A549 treated with Hydrocortisone at 1 μM for 4 hours (cell line): ENCODE measurements at places on chromosomes 1 and 21. TPM values are rescaled to one million over a fixed set of nuclear protein-coding genes. Genes with fewer than 3 reads are reported as not detected.

Gene GFI1
- 0.10 to 0.40 TPM (median 0.20 TPM) in 5 replicates for total RNA-seq

Gene DYNLT5
- total RNA-seq = not detected in 5 replicates

Gene CEP85
- 11.1 to 13.8 TPM (median 12.3 TPM) in 5 replicates for total RNA-seq

Gene GUK1
- 120 to 151 TPM (median 148 TPM) in 5 replicates for total RNA-seq

Gene OR2T29
- not detected in 5 replicates for total RNA-seq

Gene F5
- 0.06 to 0.23 TPM (median 0.14 TPM) in 5 replicates for total RNA-seq

Gene SLC26A9
- total RNA-seq = 0.06 to 0.15 TPM (median 0.10 TPM) in 5 replicates

Gene HCRTR1
- total RNA-seq = not detected in 5 replicates

Gene PLA2G5
- not detected in 5 replicates for total RNA-seq

Gene MEX3A
- total RNA-seq = 1.2 to 2.4 TPM (median 2.2 TPM) in 5 replicates

Gene INAVA
- 39.8 to 52.8 TPM (median 45.0 TPM) in 5 replicates for total RNA-seq

Gene NPHS2
- not detected in 5 replicates for total RNA-seq

Gene IL20
- total RNA-seq = not detected in 5 replicates

Gene SLC6A9
- total RNA-seq = 12.6 to 15.0 TPM (median 13.9 TPM) in 5 replicates

Gene SLAMF6
- total RNA-seq = not detected in 5 replicates
